ENCODE measurements at places on chromosomes 1 and 21. TPM values are rescaled to one million over a fixed set of nuclear protein-coding genes. Genes with fewer than 3 reads are reported as not detected.

ENTREP3 gene
- total RNA-seq: 11.1 TPM

RAB3B gene
- 37.1 TPM for total RNA-seq

ELF3 gene
- total RNA-seq: 2.2 TPM

KCNJ10 gene
- total RNA-seq: not detected

RIPPLY3 gene
- not detected for total RNA-seq

KLHDC9 gene
- total RNA-seq: 0.98 TPM

C8A gene
- total RNA-seq: not detected

KCNK2 gene
- total RNA-seq: 16.3 TPM

BEST4 gene
- total RNA-seq: 0.20 TPM

EPHB2 gene
- total RNA-seq: 12.2 TPM

PLXNA2 gene
- total RNA-seq: 18.3 TPM

MPZ gene
- total RNA-seq: 2.2 TPM

FLG2 gene
- not detected for total RNA-seq

SRM gene
- 37.7 TPM for total RNA-seq

SPRR1A gene
- total RNA-seq: not detected

OR2M2 gene
- not detected for total RNA-seq

ELAVL4 gene
- not detected for total RNA-seq

RPTN gene
- total RNA-seq: not detected

OPTC gene
- not detected for total RNA-seq

SPRR2F gene
- not detected for total RNA-seq

NBPF10 gene
- 2.8 TPM for total RNA-seq

RGS2 gene
- 88.0 TPM for total RNA-seq

SYT6 gene
- not detected for total RNA-seq

PKLR gene
- not detected for total RNA-seq

C1QTNF12 gene
- total RNA-seq: 2.2 TPM

CELA3B gene
- total RNA-seq: not detected

CELA2B gene
- total RNA-seq: not detected

MMEL1 gene
- total RNA-seq: not detected

OR10Z1 gene
- total RNA-seq: not detected

OR2L5 gene
- not detected for total RNA-seq

LCE6A gene
- not detected for total RNA-seq

PRRX1 gene
- total RNA-seq: 269 TPM

C1QB gene
- total RNA-seq: not detected

PCP4L1 gene
- total RNA-seq: 0.26 TPM

CELA2A gene
- not detected for total RNA-seq

RIPK4 gene
- 15.0 TPM for total RNA-seq

SERTAD4 gene
- 22.2 TPM for total RNA-seq

RCC1 gene
- 47.2 TPM for total RNA-seq

CC2D1B gene
- 29.5 TPM for total RNA-seq

NHLH1 gene
- total RNA-seq: 0.07 TPM

TRIM67 gene
- total RNA-seq: 0.39 TPM

OR6P1 gene
- total RNA-seq: not detected

SHC1 gene
- total RNA-seq: 432 TPM

FMO3 gene
- 0.43 TPM for total RNA-seq

SLAMF8 gene
- total RNA-seq: not detected

OLFML2B gene
- 19.4 TPM for total RNA-seq

DPT gene
- total RNA-seq: 0.53 TPM

GJB3 gene
- not detected for total RNA-seq

S100A16 gene
- 247 TPM for total RNA-seq

DIO1 gene
- total RNA-seq: not detected

Measured in smooth muscle cell of the pulmonary artery (primary cell).